Ammon's horn (tissue), 1 donor: ENCODE measurements at places on chromosomes 4 and X.

DNA sequence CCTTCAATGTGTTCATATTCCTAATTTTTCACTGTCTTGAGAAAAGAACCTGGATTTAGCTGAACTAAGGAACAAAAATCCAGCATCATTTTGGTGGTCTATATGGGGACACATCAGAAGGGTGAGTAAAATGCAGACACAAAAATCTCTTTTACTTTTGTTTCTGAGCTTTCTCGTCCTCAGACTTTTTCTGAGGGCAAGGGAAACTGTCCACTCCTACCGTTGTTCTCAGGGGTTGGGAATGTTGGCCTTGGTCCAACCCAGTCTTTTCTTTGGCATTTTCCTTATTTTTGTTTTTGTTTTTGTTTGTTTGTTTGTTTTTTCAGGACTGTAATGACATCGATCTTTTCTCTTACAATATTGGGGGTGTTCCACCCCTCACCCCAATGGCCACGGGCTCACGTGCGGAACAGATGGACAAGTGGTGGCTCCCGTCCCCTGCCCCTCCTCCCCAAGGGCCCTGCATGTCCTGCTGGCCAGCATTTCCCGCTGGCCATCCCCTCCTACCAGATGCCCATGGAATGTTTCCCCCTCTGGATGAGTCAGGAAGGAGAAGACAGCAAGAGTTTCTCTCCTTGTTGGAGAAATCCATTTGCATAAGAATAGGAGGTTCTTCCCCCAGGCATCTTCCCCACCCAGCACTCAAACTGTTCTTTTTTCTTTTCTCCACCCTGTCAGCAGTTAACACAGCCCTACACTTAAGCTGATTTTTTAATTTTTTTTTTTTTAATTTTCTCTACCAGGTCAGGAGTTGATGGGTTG is 305.4 kb upstream of the NDST4 start:
- DNase-seq = no peak

DNA sequence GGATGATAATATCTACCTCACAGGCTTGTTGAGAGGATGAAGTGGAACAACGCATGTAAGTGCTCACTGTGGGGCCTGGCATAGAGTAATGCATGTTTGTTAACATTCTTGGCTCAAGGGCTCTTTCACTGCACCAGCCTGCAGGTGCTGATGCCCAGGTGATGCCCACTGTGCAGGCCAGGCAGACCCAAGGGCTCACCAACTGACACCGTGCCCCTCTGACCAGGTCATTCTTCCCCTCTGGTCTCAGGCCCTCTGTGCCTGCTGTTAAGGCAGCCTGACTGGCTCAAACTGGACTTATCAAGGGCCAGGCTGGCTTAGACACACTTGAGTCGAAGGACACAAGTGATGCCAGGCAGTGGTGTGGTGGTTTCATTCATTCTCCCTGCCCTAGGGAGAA is 90.5 kb downstream of the PJA1 start:
- DNase-seq = no peak

- DNase-seq = no peak
Observed at GRCh38 chrX:44035571-44035970, 62.4 kb upstream of the NDP start.

DNA sequence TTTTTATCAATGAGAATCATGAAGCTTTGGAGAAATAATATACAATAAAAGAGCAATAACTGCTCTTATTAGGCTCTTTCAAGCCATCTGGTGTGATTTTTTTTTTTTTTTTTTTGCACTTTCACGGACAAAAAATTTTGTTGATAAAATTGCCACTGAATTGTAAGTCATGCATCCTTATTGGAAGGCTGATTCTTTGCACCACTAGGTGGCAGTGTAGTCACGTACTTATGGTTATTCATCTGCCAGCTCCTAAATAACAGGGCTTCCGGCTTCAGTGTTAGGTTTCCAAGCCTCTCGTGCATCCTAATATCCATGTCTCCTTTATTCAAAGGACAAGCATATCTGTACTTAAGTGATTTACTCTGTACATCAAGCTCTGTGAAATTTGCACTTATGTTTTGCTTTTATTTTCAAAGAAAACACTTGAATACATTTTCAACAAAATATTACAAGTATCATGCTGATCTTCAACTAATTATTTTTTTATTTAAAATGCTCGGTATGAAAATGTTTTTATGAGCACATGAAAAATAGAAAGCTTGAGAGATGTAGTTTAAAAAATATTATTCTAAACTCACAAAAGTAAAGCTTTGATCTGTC is 1578.3 kb upstream of the TENM3 start:
- DNase-seq = peak; percentile 94

DNA sequence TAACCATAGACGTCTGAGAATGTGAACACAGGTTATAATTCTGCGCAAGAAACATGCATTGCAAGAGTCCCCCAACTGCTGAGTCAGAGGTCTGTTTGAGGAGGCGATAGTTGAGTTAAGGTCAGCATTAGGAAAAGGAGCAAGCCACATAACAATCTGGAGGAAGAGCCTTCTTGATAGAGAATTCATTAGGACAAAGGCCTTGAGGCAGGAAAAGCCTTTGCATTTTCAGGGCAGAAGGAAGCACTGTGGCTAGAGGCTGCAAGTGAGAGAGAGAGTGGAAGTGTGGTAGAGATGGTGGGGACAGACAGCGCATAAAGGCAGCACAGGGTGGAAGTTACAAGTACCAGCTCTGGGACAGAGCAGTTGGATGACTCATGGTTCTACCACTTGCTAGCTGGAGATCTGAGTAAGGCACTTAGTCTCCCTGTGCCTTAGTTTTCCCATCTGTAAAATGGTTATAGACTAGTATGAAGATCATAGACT is 125.8 kb upstream of the LNX1 start:
- DNase-seq = no peak

DNA sequence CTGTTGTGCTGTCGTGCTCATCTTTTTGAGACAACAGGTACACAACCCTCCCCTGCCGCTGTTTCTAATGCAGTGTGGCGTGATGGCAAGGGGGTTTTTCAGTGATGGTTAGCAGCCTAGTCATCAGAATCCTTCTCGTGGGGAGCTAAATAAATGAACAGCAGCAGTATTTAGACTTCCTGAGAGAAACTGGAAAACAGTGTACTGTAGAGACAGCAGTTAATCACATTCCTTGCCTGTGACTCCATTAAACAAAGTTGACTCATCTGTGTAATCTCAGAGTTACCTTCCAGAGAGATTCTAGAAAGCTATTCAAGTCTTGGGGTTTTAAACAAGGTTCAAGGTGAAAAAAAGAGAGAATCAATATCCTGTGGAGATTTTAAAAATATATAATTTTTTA is 1753.2 kb upstream of the PCDH7 start:
- DNase-seq = no peak

GRCh38 chr4:168562041-168562571 is 65.3 kb downstream of the PALLD start:
- DNase-seq = no peak

DNA sequence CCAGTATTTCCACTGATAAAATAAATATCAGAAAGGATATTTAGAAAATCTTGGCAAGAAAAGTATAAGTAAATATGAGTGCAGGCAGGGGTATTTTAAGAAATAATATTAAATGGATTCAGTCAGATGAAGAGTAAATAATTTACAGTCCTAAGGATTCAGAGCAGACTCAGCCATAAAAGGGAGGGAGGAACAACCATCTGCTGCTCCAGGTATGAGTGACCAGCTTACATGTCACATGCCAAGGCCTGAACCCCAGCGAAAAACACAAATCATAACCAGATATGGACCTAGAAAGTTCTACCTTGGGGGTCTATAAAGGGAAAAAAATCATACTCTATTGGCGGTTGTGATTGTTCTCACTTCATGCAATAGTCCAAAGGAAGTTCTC is 166.8 kb downstream of the COL4A6 start:
- no peak for DNase-seq

DNA sequence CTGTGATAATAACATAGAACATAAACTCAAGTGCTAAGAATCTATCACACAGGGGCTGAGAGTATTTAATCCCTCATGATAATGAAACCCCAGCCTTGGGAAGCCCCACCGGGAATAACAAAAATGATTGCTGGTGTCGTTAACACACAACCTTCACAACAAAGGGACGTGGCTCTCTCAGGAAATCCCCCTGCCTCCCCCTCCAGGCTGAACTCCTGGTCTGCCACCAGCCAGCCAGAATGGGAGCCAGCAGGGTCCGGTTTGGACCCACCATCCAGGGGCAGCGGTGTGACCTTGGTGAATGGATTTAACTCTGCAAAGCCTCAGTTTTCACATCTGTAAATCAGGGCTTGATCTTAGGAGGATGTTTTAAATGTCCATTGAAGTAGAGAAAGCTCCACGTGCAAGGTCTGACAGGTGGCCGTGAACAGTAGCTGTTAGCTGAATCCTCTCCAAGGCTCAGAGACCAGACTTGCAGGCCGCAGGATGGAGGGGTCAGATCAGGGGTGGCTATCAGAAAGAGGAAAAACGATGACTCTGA is 46.5 kb downstream of the ABLIM2 start:
- no peak for DNase-seq

GRCh38 chr4:183541752-183542040 is 36.8 kb downstream of the ING2 start:
- no peak for DNase-seq

DNA sequence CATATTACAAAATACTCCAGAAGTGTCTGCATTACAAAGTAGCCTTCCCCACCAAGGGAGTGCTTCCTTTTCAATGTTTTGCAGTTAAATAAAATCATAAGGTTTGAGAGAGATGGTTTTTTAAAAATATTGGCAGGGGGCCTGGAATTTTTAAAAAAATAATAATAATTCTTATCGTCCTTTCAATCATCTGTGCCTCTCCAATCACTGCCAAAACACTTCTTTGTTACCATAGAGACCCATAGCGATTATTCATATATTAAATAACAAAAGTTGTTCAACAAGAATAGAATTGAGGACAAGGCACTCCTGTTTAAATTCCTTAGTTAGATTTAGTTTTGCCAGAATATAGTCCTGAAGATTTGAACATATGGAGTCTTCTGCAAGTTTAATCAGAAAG is 203.1 kb downstream of the FAT4 start:
- no peak for DNase-seq

DNA sequence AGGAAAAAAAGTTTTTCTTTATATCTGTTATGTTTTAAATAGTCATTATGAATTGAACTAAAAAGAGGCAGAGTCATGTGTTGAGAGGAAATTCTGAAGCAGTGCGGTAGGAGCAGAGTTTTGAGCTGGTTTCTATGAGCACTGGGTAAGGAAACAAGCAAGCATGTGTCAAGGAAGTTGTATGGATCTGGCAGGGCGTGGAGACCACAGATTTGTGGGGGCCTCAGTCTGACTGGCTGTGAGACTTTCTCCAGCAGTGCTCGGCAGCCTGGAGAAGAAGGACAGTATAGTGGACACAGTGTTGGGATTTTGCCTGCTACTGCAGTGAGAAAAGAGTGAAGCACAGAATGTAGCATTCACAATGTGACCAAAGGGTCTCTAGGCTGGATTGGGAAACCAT is 399.1 kb downstream of the INPP4B start:
- no peak for DNase-seq

DNA sequence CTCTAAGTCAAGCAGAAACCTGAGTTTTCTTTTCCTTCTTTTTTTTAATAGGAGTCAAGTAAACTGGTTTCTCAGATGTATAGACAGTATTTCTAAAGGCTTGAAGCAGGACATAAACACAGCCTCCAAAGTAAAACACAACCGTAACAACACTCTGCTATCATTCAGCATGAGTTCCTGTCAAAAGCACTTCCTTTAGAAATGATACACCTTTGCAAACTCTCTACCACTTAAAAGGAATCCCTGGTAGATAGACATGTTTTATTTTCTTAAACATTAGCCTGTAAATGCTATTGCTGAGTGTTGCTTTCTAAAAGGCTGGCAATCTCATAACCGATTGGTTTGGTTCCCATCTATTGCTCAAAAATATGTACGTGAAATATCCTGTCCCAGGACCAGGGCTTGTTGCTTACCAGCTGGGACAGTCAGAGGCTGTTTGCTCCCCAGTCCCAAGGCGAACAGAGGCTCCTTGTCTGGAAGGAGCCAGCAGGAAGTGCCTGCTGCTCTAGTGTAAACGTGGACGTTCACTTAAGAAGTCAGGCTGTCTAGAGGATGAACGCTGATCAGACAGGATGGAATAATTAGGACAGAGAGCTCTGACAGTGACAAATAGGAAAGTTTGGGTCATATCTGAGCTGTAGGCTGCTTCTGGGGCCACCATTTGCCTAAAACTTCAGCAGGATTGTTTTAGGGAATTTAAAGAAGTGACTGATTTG is 173.9 kb upstream of the KLF3 start:
- peak; percentile 72 for DNase-seq

DNA sequence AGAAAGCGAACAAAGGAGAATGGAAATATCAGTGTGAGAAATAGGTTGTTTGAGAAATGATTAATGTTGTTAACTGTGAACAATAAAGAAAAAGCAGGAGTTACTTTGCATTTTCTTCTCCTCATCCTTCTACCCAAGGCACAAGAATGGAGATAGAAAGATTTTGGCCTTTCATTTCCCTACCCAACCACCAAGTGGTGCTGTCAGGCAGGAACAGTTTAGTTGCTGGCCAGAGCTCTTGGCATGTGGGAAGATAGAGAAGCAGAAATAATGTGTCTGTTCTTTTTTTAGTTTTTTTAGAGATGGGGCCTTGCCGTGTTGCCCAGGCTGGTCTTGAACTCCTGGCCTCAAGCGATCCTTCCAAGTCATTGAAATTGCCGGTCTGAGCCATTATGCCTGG is 12.8 kb downstream of the HOPX start:
- no peak for DNase-seq
